Lower leg skin (tissue), 4 donors: ENCODE measurements at places on chromosomes 2 and 18. TPM values are rescaled to one million over a fixed set of nuclear protein-coding genes. Genes with fewer than 3 reads are reported as not detected.

SKOR2 gene
- total RNA-seq: not detected

YIPF4 gene
- total RNA-seq: 17.4 TPM

DCDC2C gene
- not detected for total RNA-seq

XDH gene
- total RNA-seq: 0.11 TPM

RAB31 gene
- total RNA-seq: 14.8 TPM

ZAP70 gene
- total RNA-seq: 1.1 TPM

MROH2A gene
- 0.26 TPM for total RNA-seq

KIF1A gene
- total RNA-seq: 0.76 TPM

GCG gene
- not detected for total RNA-seq

KRTCAP3 gene
- 28.0 TPM for total RNA-seq

SPATA3 gene
- total RNA-seq: not detected

FBXO41 gene
- total RNA-seq: 4.1 TPM

OR6B2 gene
- not detected for total RNA-seq

SP9 gene
- not detected for total RNA-seq

LHCGR gene
- total RNA-seq: 0.19 TPM

TMEM163 gene
- not detected for total RNA-seq

VSNL1 gene
- 17.7 TPM for total RNA-seq

KCNG2 gene
- total RNA-seq: 0.84 TPM

RAB27B gene
- 22.6 TPM for total RNA-seq
